Endothelial cell (in vitro differentiated cells): ENCODE measurements at places on chromosomes 12 and 14.

DNA sequence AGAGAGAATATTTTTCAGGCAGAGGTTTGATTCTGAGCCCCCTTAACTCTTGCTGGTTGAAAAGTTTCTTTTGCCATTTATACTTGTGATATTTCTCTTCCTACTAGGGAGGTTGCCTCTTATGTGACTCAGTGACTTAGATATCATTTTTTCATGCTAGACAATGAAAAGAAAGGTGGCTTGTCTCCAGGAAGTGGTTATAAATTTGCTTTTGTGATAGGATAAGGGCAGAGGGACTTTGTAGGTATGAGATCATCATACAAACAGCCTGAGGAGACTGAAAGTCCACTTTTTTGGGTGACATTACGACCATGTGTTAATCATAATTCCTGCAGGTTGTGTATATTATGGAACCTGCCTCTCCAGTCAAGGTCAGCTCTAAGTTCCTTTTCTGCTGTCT, 35.8 kb downstream of the ACSM4 start:
- no peak for DNase-seq

DNA sequence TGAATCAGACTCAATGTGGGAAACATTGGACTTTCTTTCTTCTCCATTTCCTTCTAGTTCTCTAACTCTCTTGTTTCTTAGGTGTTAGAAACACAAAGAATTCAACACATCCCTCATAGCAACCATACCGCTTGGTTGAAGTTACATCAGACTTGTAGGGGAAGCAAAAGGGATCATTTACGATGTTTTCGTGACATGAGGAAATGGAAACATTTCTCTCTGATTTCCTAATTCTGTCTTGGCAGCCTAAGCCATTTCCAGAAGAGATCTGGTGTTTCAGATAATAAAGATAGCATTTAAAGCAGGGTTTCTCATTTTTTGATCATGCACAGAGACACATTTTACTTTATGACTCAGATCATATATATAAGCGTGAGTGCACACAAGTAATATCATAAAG, 202.0 kb downstream of the TMEM132C start:
- no peak for DNase-seq

DNA sequence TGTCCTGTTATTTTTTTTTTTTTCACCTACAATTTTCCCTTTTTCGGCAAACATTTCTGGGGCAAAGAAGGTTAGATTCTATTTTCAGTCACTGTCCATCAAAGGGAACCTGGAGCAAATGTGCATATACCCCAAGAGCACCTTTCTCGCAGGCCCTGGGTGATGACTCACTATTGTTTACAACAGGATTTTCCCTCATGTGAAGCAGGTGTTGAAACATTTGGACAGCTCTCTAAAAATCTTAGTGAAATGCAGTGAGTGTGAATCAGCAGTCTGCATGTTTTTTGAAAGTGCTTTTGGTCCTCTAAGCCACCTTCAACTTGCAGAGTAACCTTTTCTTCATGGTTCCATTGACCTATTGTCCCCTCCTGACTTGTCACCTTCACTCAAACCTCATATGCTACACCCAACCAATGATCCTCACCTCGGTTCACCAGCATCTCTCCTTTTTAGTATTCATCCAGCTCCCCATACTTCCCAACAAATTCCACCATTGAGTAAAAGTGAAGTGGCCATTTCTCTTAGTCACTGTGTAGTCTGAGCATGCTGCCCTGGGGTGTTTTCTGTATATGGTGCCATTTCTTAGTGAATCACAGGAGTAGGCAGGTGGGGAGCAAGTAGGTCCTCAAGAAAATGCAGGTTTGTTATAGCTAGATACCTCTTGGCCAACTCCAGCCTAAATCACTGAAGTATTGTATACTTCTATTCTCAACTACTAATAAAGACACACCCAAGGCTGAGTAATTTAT, 260.2 kb downstream of the BMP4 start:
- DNase-seq = no peak

- no peak for DNase-seq
Observed at GRCh38 chr14:35407306-35407630, 2.7 kb upstream of the NFKBIA start.

- DNase-seq = no peak
Observed at GRCh38 chr12:113145720-113146551, 3.6 kb upstream of the CFAP73 start.

DNA sequence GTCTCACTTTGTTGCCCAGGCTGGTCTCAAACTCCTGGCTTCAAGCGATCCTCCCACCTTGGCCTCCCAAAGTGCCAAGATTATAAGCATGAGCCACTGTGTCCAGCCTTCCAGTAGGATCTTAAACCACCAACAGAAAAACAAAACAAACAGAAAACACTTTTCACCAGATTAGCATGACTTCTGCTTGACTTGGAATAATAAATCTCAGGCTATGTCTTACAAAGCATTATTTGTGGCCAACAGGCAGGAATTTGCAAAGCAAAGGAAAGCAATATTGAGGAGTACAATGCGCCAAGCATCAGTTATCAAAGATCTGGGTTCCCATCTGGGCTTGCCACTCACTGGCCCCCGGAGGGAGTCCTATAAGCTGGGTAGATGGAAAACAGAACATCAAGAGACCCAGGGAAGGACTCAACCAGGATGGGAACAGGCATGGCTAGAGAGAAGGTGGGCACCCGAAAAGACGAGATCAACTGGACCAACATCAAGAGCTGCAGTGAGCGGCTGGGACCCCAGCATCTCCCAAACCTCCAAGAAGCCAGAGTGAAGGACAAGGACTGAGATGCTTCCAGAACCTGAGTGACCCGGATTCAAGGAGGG, 101.2 kb downstream of the TMEM30B start:
- no peak for DNase-seq

DNA sequence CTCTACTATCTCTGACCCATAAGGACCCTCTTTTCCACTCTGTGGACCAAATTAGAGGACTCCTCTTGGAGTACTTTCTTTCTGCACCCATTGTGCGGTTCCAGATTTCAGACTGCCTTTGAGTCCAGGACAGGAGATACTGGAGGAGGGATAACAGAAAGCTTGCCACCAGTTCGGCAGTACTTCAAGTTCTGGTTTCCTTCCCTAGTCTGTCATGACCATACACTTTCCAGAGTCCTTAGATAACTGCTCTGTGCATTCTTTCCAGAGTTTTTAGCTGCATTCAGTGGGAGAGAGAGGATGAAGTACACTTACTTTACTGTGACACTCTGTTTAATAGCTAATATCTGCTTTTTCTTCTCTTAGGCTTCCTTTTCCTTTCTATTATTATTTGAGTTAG, 54.8 kb upstream of the OSBPL8 start:
- DNase-seq = no peak

- DNase-seq = no peak
Observed at GRCh38 chr12:2231956-2232355, 179.2 kb downstream of the CACNA1C start.

GRCh38 chr12:74849801-74850200, 312.2 kb downstream of the ATXN7L3B start:
- no peak for DNase-seq

GRCh38 chr14:24534286-24534685, 26.2 kb upstream of the CMA1 start:
- DNase-seq = no peak

GRCh38 chr14:64467101-64467500, 1.8 kb downstream of the AKAP5 start:
- no peak for DNase-seq

- DNase-seq = no peak
Observed at GRCh38 chr14:92584816-92585215, 71.2 kb downstream of the RIN3 start.

DNA sequence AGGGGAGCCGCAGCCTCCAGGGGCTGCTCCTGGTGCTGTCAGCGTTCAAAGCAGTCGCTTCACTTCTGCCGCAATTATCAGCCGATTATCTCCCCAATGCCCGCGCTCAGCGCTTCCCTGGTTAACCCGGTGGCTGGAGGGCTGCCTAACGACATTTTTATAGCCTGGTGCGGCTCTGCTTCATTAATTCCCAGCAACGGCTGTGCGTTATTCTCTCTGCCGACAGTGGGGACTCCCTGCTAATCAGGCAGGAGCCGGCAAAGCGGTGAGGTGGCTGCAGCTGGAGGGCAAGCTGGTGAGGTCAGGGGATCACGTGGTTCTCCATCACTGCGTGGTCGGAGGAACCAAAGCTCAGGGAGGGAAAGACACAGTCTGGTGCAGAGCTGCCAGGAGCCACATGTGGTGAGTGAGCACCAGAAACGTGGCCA, 62.9 kb downstream of the GLRX5 start:
- peak; percentile 40 for DNase-seq

GRCh38 chr12:94650143-94651056, at the start of gene TMCC3:
TSS of gene TMCC3 (minus strand) at chr12:94650557. CDS start at chr12:94650430, 127 bp downstream.
- peak; percentile 61 for DNase-seq

DNA sequence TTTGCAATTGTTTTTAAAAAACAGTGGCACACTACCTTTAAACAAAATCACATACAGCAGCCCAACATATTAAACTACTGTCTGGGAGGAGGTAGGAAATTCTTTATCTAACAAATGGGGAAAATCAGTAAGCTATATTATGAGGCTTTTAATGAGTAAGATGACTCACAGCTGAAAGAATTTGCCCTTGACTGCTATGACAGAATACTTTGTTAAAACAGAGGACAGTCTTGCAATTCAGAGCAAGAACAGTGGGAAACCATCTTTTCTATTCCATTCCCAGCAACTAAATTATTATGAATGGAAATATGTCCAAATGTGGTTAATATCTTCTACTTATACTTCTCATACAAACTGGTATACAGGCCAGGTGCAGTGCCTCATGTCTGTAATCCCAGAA, 49.2 kb upstream of the SGPP1 start:
- no peak for DNase-seq
